Stimulated activated CD8-positive, alpha-beta memory T cell treated with anti-CD3 and anti-CD28 coated beads, Interleukin-4, amount 100 ng/mL, for 4 hours (primary cell): ENCODE measurements at places on chromosomes 2 and 18.

- no peak for DNase-seq
These were observed 78.5 kb downstream of the RHOB start for GRCh38 chr2:20525041-20526035.

- no peak for DNase-seq
These were observed 32.9 kb downstream of the CFAP210 start for GRCh38 chr2:169661265-169661664.

GRCh38 chr2:38932586-38932985 is 42.9 kb downstream of the ARHGEF33 start:
- no peak for DNase-seq

DNA sequence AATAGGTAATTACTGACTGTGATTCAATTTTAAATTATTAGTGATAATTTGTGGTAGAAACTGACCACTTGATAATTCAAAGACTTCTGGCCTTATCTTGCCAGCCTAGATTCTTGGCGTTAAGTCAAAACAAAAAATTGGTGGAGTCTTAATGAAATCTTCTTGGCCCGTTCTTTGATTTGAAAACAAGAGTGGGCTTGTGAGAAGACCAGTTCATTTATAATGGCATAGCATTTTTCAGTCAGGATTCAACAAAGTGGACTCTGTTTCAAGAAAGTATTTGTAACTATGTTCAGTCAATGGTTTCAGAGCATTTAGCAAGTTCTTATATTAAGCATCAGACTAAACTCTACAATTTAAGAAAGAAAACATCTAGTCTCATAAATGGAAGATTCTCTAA is 26.0 kb downstream of the ITGA4 start:
- no peak for DNase-seq

DNA sequence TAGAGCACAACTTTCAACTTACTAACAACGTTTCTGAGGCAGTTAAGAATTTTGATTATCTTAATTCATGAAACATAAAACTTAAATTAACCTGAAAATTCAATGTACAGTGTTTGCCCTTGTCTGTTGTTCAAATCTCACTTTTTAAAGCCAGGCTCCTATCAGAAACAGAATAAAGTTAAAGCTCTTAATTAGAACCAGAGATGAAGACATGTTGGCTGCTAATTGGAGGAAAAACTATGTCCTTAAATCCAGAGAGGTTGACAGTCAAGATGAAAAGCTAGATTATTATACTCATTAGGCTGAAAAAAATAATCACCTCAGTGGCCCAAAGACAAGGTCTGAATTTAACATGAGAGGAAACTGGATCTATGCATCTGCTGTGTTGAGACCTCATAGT is 52.3 kb downstream of the SOWAHC start:
- DNase-seq, result no peak

DNA sequence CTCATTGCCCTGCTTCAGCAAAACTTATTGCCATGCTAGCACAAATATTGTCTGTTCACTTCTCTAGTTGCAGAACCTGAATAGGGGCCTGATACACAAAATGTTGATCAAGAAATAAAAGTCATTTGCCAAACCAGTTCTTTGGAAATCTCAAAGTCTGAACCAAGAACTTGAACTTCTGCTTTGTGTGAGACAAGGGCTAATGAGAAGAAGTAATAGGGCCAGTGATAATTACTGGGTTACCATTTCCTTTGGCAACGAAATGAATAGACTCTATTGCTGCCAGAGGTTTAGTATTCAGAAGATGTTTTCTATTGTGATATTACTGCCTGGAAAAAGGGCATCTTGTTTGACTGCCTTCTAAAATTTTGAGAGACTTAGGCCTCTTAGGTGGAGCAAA is 35.0 kb downstream of the TMEFF2 start:
- no peak for DNase-seq

DNA sequence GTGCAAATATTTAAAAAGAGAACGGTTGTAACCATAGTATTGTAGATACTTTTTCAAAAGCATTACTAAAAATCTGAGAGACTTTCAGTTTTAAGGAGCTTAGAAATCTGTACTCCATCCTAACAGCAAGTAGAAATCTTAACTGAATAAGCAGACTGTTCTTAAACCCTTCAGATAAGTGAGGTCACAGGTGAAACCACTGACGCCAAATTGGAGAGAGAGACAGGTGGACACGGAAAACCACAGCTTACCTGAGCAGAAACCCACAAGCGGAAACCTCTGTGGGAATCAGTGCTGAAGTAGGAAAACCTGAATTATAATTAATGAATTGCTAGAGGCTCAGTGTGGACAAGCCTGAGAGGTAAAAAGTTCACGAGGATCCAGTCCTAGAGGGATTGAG is 959.4 kb upstream of the CELF4 start:
- DNase-seq, result no peak

DNA sequence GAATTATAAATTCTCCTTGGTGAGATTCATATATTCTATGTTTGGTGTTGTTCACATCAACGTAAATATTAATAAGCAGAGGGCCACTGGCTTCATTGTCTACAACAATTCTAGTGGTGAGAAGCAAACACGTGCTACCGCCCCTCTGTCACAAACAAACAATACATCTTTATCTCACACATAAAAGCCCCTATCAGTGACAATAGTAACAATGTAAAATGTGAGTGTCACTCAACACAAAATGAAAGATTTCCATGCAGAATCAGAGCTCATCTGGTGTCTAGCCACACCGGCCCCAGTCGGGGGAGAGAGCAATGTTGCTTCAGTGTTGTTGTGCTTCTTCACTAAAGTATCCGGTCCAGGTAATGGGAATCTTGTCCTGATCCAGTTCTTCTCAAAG is 932.6 kb downstream of the SOCS6 start:
- no peak for DNase-seq

DNA sequence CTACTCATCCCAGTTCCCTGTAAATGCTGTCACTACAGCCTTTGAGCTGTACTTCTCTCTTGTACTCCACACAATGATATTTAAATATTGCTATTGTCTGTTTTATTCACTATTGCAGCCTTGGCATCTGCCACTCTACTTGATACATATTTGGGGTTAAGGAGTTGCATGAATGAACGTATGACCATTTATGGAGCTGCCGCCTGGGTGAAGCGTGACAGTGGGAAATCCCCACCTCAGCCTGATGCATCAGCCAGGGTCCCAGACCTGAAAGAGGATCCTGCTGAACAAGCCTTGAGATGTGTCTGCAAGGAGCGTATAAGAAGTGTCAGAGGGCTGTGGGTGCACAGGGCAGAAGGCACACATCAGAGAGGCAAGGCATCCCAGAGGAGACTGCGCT is 39.1 kb downstream of the MRPL35 start:
- peak; percentile 18 for DNase-seq

- no peak for DNase-seq
These were observed 266.6 kb upstream of the SIX2 start for GRCh38 chr2:45275806-45276205.

GRCh38 chr18:44545359-44545985 is 135.2 kb upstream of the SETBP1 start:
- DNase-seq, result no peak

GRCh38 chr18:7307526-7307925 is 76.6 kb downstream of the LRRC30 start:
- no peak for DNase-seq

- no peak for DNase-seq
These were observed 222.0 kb upstream of the CHAC2 start for GRCh38 chr2:53545604-53546003.

- DNase-seq, result no peak
These were observed 23.0 kb downstream of the CYTIP start for GRCh38 chr2:157420771-157421323.

- DNase-seq, result no peak
These were observed 97.7 kb downstream of the XRCC5 start for GRCh38 chr2:216206821-216207220.

GRCh38 chr18:79329786-79330185 is 65.9 kb upstream of the NFATC1 start:
- no peak for DNase-seq

DNA sequence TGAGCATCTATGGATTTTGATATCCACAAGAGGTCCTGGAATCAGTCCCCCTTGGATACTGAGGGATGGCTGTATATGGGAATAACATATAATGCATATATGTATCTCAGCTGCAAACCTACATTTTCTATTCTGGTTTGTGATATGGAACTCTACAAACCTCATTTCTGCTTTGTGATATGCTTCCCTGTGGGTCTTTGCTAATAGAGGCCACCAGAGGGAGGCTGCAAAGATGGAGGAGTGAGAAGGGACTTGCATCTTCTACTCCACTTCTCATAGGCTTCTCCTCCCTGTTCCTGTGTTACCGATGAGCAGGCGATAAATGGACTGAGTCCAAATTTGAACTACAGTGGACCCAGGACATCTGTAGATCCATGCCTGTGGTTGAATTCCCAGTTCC is 37.8 kb downstream of the ARID5A start:
- no peak for DNase-seq

GRCh38 chr2:76429374-76429773 is 718.7 kb upstream of the GCFC2 start:
- DNase-seq, result no peak

GRCh38 chr2:10867692-10868420 is 43.9 kb upstream of the KCNF1 start:
- no peak for DNase-seq

- no peak for DNase-seq
These were observed 91.2 kb upstream of the CREB1 start for GRCh38 chr2:207438414-207439126.

DNA sequence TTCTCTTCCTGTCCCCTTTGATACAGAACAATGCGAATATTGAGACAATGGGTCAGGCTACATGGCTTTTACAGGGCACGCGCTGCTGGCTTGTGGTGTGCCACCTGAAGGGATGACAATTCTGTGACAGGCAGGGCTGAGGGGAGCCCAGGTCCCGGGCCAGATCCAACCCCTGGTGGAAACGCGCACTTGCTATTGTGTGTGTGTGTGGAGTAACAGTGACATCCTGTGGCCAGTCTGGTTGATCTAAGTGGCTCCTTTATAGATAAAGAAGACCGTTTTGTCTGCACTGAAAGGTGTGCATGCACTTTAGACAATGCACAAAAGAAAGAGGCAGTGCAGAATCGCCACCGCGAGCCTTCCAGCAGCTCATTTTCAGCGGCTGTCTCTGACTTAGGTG is 273.6 kb downstream of the HRH4 start:
- no peak for DNase-seq

DNA sequence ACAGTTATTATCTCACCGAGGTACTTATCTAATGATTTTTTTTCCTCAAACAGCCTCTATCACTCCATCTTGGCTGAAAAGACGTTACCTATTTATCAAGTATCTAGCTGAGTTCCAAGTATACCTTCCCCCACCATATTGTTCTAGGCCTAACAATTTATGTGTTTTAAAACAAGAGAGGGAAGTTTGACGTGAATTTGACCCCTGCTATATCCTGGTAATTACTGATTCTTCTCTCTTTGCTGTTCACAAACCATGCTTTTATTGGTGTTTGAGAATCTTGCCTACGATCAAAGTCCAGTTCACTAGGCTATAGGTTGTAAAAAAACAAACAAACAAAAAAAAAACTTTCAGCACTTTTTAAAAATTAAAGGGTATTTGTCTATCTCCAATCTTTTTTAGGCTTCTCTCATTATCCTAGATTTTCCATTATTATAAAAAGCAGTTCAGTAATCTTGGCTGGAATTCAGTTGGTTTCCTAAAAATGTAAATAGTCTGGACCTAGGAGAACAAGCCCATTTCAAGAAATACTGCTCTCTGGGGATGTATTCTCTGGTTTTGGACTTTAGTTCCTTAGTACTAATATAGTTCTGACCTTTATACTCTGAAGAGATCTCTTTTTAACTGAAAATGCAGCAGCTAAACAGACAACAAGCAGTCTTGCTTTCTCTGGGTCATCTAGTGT is 505.4 kb downstream of the CPS1 start:
- no peak for DNase-seq

GRCh38 chr2:178331474-178332432 is 119.2 kb downstream of the PRKRA start:
- no peak for DNase-seq

DNA sequence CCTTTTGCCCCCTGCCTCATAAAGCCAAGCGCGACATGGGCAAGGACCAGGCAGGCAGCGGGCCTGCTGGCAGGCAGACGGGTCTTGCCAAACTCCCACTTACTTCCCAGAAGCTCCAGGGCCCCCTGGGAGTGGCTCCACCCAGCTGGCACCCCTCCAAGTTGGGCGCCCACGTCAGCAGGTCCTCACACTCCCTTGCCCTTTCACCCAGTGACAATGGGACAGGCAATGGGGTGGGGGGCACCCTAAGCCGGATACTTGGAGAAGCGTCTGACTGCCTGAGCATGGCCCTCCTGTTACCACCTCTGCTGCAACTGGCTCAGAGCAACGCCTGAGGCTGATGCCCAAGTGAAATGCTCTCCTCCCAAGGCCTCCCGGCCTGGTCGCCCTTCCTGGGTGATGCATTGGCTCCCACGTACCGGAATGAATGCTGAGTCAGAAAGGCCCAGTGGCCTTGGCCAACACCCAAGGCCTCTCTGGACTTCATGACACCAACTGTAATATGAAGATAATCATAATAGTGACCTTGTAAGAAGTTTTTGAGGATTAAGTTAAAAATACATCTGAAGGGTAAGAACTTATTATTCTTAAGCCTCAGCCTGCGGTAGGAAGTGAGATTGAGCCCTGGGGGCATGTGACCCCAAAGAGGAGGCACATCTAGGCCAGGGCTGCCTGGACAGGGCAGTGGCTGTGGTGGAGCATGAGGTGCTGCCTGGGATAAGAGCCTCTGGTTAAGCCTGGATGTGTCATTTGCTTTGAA is 31.6 kb downstream of the KCNK3 start:
- DNase-seq, result no peak
